ENCODE measurements at places on chromosomes 6 and 20. TPM values are rescaled to one million over a fixed set of nuclear protein-coding genes. Genes with fewer than 3 reads are reported as not detected.

The TSPYL1 gene
- total RNA-seq, result 29.2 TPM

The KHDC1 gene
- 4.2 TPM for total RNA-seq

The HAO1 gene
- total RNA-seq, result not detected

The SNHG17 gene
- total RNA-seq, result 170 TPM

The KAT14 gene
- total RNA-seq, result 11.3 TPM

The CST3 gene
- 376 TPM for total RNA-seq

The TFAP2C gene
- 14.6 TPM for total RNA-seq

The TASP1 gene
- 8.5 TPM for total RNA-seq

The RIPPLY2 gene
- 0.46 TPM for total RNA-seq
